Activated naive CD4-positive, alpha-beta T cell treated with anti-CD3 and anti-CD28 coated beads, Interleukin-2, amount 50 U/mL, for 72 hours (primary cell): ENCODE measurements at places on chromosomes 2 and 18. TPM values are rescaled to one million over a fixed set of nuclear protein-coding genes. Genes with fewer than 3 reads are reported as not detected.

DNA sequence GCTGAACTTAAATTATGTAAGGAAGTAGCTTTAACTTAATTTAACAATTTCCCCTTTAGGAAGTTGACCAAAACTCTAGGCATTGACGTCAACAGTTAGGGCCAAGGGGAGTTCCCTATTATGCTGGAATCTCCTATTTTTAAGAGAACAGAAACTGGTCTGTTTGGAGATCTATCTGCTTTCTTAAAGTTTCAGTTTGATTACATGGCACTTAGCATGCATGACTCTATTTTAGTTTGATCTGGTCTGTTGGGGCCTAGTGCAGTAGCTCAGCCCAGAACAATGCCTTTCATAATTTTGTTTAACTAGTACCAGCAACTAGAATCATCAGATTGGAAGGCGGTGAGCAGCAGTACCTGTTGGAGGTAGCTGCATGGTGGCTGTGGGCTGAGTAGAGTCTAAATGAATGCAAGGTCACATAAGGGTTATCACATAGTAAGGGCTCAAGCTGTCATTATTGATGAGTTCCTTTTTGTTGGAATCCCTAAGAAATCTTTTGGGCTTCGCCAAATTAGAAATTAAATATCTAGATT, 60.5 kb upstream of the ZNG1B start:
- DNase-seq = no peak

DNA sequence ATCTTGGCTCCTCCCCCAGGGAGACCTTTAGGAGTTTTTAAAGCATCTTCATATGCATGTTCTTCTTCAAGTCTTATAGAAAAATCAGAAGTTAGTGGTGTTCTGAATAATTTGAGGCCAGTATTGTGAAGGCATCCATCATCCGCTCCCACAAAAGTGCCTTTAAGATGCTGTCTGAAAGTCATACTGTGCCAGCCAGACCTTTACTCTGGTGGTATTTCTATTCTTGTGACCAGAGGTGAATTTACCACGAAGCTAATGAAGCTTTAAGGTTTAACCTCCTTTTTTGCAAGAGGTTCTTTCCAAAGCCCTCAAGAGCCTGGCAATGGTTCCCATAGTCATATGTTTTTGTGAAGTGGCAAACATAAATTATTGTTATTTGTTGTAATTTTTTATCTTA, 54.3 kb downstream of the SLC40A1 start:
- DNase-seq = no peak

Gene GATA6
- not detected for total RNA-seq

DNA sequence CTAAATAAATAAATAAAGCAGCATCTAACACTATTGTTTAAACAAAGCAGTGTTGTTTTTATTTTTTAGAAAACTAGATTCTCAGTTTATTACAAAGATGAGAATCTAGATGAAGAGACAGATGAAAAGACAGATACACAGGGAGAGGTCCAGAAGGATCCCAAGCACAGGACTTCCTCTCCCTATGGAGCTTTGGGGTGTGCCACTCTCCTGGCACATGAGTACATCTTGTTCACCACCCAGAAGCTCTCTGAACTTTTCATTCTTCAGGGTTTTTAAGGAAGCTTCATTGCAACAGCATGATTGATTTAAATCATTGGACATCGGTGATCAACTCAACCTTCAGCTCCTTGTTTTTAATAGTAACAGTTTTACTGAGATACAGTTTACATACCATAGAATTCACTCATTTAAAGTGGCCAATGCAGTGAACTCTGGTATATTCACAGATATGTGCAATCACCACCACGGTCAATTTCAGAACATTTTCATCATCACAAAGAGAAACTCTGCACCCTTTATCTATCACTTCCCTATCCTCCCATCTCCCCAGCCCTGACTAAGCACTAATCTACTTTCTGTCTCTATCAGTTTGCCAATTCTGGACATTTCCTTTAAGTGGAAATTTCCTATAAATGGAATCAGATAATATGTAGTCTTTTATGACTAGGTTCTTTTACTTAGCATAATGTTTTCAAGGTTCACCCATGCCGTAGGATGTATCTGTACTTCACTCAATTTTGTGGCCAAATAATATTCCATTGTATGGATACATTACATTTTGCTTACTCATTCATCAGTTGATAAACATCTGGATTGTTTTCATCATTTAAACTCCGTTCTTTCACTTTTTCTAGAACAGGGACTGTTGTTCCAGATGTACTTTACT, 62.3 kb upstream of the ZFP36L2 start:
- DNase-seq = no peak

GRCh38 chr2:179050755-179051154, 818 bp upstream of the CCDC141 start:
- no peak for DNase-seq

GRCh38 chr2:43467891-43468290, 127.9 kb downstream of the THADA start:
- no peak for DNase-seq

DNA sequence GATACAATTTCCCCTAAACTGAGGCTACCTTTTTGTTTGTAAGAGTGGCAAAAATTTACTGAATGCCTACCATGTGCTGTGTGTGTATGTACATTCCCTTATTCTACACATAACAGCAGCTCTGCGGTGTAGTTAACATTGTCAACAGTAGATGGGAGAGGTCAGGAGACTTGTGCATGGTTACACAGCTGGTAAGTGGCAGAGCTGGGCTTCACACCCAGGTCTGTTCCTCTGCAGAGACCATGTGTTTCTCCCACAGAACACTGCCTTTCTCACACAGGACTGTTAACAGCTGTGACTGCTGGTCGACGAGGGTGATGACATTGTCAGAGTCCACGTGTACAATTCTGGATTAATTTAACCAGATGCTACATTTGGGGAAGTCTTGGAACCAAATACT, 49.1 kb downstream of the EML6 start:
- no peak for DNase-seq

GRCh38 chr18:37251679-37252078, 313.9 kb downstream of the CELF4 start:
- DNase-seq = no peak

- DNase-seq = no peak
These were observed 106.9 kb downstream of the ROCK1 start for GRCh38 chr18:21004726-21005125.

Gene DGKD
- total RNA-seq = 94.8 TPM

DNA sequence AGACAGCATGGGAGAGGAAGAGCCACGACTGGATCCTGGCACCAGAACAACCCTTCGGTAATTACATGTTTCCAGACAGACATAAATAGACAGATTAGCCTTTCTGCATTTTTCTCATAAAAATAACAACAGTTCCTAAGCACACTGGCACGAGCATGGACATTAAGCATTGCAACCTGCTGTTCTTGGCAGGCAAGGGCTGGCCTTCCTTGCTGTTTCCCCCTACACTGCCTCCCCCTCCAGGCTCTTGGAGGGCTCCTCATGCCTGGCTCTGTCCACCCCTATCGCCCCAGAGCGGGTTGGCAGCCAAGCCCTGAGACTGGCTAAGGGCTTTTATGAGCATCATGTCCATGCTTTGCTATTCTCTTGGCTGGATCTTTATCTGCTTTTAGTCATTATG, 89.6 kb downstream of the TTC32 start:
- no peak for DNase-seq

DNA sequence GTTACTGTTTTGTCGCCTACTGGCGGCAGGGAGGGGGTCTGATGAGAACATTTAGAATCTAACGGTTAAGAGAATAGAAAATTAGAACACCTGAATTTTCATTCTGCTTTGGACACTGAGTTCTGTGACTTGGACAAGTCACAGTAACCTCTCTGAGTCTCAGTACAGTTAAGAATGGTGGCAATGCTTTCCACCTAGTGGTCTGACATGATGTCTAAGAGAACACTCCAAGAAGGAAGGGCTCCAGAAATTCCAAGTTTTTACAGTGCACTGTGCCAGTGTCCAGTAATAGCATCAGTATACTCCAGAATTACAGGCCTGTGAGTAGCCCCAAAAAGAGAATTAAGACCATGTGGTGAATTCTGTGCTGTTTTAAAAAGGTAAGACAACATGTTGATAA, 174.1 kb upstream of the ZFP36L2 start:
- DNase-seq = no peak

DNA sequence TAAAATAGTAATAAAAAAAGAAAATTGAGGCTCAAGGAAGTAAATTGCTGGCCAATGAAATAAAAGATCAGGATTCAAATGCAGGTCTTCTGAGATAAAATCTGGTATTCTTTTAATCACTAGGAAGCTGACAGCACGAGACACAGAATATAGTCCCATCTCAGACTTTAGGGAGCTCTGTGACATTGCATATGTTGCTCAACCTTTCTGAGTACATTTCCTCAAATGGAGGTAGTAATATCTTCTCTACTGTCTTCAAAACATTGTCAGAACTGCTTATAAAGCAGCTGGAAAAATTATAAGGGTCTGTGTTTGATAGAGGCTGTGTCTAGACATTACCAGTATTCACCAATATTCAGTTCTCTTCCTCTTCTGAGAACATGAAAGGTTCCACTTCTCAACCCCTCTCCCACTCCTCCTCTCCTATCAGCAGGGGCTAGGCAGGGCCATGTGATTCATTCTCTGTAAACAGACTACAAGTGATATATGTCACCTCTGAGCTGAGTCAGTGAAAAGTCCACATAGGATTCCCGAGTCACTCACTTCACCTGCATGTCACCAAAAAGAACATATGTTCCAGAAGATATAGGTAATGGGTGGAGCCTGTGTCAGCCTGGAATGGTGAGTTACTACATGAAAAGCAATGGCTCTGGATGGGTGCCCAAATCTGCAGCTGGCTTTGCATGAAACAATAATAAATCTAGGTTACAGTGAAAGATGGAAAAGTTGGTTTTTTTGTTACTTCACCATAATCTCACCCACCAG, 7.1 kb downstream of the KCNE4 start:
- DNase-seq = no peak

GRCh38 chr18:3384664-3385563, 65.1 kb upstream of the TGIF1 start:
- no peak for DNase-seq

Gene PCARE
- not detected for total RNA-seq

Gene CCDC74B
- total RNA-seq = 2.8 TPM

Gene TYW5
- total RNA-seq = 8.3 TPM

GRCh38 chr2:30486655-30487054, 39.6 kb downstream of the LCLAT1 start:
- DNase-seq = no peak

Gene CD8B2
- total RNA-seq = 0.76 TPM

Gene KCNG2
- total RNA-seq = not detected

DNA sequence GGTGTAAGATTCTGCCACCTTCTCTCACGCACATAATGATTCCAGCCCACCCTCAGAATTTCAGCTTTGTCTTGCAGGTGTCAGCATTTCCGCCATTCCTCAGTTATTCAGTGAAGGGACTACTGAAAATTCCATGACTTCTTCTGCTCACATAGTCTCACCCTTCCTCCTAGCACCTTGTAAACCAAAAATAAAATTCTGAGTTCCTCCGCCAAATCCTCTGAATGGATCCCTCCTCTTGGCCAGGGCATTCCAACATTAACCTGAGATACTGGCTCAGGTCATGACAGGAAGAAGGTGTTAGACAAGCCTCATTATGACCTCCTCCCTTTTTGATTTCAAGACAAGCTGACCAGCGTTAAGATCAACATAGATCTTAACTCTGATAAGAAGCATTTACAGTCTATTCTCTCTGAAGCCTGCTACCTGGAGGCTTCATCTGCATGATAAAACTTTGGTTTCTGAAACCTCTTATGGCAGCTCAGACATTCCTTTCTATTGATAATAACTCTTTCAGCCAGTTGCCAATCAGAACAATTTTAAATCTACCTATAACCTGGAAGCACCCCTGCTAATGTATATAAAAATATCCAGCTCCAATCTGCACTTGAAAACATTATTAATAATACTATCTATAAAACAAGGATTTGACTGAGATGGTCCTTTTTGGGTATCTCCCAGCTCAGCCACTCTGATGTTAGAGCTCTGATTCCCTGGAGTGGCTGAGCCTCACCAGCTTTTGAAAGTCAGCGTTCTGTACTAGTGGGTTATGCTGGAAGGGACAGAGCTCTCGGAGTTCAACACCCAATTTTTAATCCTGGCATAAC, 136.4 kb upstream of the APCDD1 start:
- no peak for DNase-seq

Gene ANKRD36C
- total RNA-seq = 71.9 TPM

DNA sequence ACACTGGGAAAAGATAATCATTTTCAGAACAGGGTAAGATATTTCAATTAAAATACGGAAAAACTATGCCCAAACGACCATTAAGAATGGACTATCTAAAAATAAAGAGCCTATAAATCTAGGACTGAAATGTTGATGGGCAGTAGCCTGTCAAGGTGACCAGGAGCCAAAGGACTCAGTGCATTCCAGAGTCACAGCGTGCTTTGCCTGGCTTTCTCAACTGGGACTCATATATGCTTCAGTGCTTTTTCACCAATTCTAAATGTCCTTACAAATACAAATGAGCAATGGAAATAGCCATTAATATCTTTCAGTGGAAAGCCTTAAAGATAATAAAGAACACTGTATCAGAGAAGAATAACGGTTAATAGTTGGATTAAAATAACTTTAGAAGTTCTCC, 35.4 kb downstream of the PREPL start:
- no peak for DNase-seq

Gene FBXO36
- 0.91 TPM for total RNA-seq
